ENCODE measurements at places on chromosomes 2 and 18.

- no peak for DNase-seq
Measured at GRCh38 chr18:23878336-23878900, 136.1 kb upstream of the TTC39C start.

DNA sequence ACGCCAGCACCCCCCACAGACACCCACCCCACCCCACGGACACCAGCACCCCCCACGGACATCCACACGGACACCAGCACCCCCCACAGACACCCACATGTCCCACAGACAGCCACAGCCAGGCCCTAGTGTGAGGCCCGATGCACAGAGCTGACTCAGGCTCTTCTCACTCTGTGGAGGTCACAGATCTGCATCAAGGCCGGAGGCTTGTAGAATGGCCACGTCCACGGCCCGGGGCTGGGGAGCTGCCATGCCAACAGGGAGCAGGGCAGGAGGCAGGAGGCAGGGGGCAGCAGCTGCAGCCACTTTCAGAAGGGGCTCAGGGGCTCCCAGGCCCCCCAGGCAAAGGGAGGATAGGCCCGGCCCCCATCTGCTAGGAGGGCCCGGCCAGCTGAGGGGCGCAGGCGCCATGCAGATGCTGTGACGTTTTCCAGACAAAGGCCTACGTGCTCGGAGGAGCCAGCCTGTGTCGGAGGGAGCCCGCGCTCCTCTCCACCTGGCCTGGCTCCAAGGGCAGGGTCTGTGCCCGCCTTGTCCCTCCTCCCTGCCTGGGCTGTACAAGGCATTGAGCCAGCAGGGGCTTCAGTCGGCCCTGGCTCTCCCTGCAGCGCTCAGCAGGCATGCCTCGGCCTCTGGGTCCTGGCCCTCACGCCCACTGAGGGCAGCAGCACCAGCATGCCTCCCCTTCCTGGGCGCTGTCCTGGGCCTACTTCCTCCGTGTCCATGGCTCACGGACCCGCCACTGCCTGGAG lies 249.0 kb downstream of the TWIST2 start:
- no peak for DNase-seq

- DNase-seq, result no peak
Measured at GRCh38 chr2:31525876-31526275, 54.9 kb downstream of the SRD5A2 start.

DNA sequence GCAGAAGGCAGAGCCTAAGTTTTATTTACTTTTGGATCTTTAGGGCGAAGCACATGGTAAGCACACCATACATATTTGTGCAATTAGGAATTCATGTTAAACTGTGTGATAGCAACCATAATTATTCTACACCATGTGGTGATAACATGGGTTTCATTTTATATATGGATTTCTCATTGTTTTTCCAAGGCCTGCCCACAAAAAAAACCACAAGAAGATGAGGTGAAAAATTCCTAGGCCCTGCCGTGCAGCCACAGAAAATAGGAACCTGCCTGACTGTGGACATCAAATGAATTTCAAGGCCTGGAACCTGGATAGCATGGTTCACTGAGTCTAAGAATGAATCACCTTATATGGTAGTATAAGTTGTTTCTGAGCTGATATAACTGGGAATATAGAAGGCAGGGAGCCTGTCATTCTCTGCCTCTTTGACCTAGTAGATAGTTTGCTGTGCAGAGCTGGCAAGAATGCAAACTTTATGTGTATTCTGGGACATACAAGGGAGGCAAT lies 22.4 kb upstream of the SSB start:
- DNase-seq, result no peak

DNA sequence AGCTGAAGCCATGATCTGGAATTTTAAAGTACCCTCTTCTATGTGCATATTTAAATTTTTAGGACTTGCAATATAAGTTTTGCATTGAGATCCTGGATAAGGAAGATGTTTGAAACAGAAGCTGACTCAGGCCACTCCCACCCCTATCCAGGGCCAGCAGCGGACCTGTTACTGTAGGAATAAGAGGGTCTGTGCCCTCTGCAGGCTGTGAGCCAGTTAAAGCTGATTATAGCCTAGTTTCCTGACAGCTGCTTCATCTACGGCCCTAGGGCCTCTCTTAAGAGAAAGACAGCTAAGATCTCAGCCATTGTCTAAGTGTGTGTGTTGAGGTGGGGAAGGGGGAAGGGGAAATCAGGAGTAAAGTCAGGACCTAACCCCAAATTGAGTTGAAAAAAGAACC lies 234.0 kb downstream of the HAUS1 start:
- no peak for DNase-seq

DNA sequence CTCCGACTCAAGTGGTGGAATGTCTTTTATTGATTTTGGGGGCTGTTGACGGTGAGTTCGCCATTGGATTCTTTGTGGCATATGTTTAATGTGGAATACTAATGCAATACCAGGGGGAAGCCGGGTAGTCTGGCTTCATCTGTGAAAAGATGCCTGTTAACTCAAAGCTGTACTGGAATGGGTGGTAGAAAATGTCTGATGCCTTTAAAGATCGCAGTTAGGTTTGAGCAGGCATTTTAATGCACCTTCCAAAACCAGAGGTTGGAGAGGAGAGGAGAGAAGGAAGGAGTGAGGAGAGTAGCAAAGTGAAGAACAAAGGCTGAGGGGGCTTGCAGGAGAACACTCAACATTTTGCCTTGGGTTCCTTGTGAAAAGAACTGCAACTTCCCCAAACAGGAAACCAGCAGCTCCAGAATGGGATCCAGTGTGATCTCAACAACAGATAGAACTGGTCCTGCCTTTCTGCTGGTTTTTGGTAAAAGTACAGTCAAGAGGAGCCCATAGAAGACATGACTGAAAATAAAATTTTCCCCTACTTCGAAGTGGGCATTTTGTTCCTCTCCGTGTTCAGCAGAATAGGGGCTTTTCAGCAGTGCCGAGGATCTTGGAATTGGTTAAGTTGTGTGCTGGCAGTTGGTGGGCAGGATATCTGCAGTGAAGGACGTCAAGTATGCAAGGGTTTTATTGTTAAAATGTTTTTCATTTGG lies 1.5 kb downstream of the ZNF532 start:
- no peak for DNase-seq

DNA sequence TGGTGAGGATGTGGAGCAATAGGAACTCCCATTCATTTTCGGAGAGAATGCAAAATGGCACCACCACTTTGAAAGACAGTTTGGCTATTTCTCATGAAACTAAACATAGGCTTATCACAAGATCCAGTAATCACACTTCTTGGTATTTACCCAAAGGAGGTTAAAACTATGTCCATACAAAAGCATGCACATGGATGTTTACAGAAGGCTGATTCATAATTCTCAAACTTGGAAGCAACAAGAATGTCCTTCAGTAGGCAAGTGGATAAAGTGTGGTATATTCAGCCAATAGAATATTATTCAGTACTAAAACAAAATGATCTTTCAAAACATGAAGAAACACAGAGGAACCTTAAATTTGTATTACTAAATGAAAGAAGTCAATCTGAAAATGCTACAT lies 440.6 kb downstream of the FBXO15 start:
- DNase-seq, result no peak

- DNase-seq, result no peak
Measured at GRCh38 chr2:121627525-121628050, 21.7 kb downstream of the CLASP1 start.

DNA sequence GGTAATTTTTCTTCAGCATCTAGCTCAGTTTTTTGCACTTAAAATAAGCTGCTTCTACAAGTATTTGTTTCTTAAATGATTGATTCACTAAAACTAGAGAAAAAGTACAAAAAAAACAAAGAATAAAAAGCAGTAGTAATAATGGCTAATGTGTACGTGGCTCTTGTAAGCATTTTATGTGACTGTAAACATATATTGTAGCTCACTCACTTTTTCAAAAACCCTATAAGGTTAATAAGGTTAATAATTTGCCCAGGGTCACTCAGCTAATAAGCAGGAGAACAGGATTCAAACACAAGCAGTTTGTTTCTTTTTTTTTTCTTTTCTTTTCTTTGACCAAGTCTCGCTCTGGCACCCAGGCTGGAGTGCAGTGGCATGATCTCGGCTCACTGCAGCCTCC lies 67.5 kb downstream of the RMDN2 start:
- no peak for DNase-seq

- no peak for DNase-seq
Measured at GRCh38 chr2:118032169-118033013, 18.5 kb upstream of the CCDC93 start.
